ENCODE measurements at places on chromosomes 7 and 10.

DNA sequence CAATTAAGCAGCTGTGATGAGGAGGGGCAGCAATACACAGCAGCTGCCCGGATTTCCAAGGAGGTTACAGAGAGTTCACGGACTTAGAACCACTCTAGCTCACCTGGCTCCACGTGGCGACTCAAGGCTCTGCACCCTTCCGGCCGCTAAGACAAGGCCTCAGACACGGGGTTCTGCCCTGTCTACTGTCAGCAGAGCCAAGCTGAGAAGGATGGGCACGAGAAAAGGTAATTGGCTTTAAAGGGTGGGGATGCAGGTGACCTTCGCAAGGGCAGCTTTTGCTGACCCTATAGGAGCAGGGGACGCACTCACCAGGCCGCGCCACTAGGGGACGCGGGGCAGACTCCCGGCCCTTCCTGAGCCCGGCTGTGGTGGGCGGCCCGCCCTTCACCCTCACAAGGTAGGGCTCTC lies 152.4 kb downstream of the KIF20B start:
- no peak for DNase-seq

- DNase-seq, result no peak
Measured at GRCh38 chr7:137834552-137834951, 12.2 kb downstream of the DGKI start.

DNA sequence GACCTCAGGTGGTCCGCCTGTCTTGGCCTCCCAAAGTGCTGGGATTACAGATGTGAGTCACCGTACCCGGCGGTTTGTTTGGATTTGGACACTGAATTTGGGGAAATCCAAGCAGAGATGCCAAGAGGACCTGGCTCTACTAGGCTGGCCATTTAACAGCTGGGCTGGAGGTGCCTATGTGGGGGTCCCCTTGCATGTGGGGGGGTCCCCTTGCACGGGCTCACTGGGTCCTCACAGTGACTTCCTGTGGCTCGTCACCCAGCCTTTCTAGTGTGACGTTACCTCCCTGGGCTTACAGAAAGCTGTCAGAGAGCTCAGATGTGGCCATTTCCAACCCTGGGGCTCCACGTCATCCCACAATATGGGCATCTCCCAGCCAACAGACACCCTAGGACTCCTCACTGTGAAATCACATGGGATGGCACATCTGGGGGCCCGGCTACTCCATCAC lies 49.3 kb upstream of the GNA12 start:
- no peak for DNase-seq

GRCh38 chr10:90652519-90652918 lies 205.3 kb downstream of the HTR7 start:
- peak; percentile 8 for DNase-seq

DNA sequence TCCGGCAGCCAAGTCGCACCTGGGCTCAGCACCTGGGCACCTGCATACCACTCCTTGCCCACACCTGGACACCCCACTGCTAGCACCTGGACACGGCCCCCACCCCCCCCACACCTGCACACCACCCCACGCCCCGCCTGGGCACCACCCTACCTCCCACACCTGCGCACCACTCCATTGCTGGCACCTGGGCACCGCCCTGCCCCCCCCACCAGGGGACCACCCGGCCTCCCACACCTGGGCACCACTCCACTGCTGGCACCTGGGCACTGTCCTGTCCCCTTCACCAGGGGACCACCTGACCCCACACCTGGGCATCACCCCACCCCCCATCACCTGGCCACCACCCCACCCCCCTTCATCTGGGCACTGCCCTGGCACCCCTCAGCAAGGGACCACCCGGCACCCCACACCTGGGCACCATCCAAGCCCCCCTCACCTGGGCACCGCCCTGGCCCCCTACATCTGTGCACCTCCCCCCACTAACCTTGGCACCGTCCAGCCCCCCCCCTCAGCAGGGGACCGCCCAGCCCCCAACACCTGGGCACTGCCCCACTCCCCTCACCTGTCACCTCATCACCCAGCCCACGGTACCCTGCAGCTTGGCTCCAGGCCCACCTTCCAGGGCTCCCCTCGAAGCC lies 33.8 kb upstream of the RNF32 start:
- no peak for DNase-seq

DNA sequence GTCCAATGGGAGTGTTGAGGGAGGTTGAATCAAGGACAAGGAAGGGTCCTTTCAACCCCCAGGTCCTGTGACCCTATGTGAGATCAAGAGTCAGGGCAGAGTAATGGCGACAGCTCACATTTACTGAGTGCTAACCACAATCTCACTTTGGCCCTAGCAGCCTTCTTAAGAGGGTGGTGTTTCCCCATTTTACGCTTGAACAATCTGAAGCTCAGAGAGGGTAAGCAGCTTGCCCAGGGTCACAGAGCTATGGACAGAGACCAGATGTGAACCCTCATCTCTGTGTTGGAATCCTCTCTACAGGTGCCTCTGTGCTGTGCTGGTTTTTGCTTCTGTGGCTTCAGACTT lies 102.0 kb downstream of the GRK5 start:
- DNase-seq, result no peak

- no peak for DNase-seq
Measured at GRCh38 chr10:59771162-59771807, 18.0 kb upstream of the MRLN start.

DNA sequence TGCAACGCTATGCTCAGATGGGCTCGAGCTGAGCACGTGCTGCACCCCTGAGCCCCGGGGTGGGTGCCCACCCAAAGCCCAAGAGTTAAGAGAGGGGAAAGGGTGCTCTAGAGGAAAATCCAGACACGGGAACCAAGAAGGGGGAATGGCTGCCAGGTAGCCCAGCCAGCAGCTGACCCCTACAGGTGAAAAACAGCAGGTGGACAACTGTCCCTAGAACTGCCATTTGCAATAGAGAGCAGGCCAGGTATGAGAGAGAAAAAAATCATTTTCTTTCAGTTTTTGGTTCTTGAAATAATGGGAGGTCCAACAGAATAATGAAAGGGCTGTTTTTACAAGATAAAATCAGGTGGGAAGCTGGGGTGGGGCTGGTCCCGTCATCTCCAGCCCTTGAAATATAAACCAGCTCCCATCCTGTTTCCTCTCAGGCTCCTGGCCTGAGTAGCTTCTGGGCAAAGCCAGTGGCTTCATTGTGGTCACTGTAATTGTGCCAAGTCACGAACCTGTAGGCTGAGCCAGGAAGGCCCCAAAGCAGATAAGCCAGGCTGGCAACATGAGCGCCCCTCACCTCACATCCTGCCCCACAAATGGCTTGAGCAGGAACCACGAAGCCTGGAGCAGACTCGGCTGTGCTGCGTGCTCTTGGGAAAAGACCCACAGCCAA lies 257.8 kb downstream of the SNX10 start:
- DNase-seq, result peak; percentile 9

GRCh38 chr10:108290823-108291222 lies 1126.3 kb upstream of the SORCS1 start:
- no peak for DNase-seq

DNA sequence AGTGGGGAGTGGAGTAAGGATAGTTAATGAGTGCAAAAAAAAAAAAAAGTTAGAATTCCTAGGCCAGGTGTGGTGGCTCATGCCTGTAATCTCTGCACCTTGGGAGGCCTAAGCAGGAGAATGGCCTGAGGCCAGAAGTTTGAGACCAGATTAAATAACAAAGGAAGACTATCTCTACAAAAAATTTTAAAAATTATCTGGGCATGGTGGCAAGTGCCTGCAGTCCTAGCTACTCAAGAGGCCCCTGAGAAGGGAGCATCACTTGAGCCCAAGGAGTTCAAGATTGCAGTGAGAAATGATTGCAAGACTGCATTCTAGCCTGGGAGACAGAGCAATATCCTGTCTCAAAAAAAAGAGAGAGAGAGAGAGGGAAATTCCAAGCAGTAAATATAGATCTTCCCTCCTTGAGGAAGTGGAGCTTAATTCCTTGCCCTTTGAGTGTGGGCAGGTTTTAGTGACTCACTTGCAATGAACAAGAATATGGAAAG lies 19.5 kb upstream of the CSTF2T start:
- DNase-seq, result no peak

DNA sequence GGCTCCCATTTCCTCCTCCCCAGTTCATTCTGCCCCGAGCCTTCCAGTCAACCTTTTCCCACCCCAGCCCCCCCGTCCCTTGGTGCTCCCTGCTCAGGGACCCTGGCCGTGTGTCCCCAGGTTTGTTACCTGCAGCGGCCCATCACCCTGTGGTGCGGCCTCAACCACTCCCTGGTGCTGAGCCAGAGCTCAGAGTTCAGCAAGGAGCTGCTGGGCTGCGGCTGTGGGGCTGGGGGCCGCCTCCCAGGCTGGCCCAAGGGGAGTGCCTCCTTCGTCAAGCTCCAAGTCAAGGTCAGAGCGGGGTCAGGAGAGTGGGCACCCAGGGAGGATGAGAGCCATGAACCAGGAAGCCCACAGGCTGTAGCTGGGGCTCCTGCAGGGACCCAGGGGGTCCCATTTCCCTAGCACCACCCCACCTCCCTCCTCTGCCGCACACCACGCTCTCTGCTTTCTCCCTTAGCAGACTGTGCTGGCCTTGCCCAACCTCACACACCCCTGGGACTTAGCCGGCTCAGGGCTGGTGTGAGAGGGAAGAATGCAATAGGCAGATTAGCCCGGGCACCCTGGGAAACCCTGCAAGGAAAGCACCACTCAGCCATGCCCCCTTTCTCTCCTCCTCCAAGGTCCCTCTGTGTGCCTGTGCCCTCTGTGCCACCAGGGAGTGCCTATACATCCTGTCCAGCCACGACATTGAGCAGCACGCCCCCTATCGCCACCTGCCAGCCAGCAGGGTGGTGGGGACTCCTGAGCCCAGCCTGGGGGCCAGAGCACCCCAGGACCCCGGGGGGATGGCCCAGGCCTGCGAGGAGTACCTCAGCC lies 2.0 kb upstream of the PCOLCE start:
- DNase-seq, result no peak

- no peak for DNase-seq
Measured at GRCh38 chr10:129602938-129603535, 136.0 kb downstream of the MGMT start.

DNA sequence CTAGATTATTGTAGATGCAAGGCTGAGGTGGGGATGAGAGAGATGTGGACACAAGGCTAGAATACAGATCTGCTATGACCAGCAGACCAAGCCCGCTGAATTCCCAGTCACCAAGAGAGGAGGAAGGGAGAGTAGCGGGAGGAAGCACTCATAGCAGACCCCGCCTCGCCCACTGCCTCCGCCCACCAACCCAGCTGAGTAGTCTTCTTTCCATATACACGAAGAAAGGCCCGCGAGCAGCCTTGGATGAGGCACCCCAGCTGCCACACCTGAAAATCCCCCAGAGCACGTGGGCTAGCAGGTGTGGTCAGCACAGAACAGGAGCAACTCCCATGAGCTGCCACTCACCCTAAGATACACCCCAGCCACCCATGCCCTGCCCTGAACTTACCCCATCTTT lies 7.9 kb upstream of the H2BK1 start:
- no peak for DNase-seq

DNA sequence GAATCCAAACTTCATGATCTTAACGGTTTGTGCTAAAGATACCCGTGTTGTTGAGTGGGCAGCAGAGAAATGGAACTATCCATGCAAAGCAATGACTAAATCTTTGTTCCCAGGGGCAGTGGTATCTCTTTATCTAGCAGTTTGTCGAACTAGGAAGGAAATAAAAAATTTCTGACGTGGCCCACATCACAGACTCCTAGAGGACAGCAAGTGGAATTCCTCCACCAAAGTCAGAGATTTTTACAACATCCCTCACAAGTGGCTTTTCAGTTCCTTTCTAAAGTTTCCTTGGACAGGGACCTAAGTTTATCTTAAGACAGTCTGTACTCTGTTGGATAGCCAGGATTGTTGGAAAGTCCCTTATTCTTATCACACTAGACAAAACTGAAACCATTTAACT lies 136.0 kb downstream of the RAPGEF5 start:
- no peak for DNase-seq

DNA sequence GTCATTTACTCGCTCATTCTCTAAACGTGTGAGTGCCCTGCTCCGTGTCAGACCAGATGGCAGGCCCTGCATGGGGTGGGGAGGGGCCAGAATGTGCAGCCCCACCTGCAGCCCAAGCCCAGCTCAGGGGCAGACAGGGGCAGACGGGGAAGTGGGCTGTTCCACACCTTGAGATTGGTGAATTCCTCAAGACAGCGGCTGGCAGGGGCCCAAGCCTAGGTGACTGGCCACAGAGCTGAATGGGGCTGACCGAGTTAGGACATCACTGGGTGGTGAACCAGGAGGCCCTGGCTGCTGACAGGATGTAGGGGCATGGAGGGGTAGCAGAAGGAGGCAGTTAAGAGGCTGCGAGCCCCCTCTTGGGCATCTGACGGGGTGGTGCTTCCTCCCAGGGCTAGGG lies 79.1 kb downstream of the MGMT start:
- no peak for DNase-seq

DNA sequence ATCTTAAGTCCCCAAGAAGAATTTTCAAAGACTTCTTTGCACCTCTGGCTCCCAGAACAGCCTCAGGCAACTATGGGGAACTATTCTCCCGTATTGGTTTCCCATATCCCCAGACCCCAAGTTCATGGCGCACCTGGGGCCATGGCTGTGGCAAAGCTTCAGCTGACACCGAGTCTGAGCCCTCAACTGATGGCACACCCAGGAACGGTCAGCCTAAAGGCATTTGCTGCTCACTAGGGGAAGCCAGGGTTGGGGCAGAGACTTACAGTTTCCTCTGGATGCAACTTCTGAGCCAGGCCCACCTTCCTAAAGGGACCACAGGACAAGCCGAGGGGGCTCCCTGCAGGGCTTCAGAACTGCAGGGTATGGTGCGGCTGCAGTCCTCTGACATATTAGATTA lies 13.7 kb upstream of the CPA1 start:
- DNase-seq, result peak; percentile 12

GRCh38 chr10:109902992-109903947 lies 20.0 kb downstream of the XPNPEP1 start:
- DNase-seq, result no peak

DNA sequence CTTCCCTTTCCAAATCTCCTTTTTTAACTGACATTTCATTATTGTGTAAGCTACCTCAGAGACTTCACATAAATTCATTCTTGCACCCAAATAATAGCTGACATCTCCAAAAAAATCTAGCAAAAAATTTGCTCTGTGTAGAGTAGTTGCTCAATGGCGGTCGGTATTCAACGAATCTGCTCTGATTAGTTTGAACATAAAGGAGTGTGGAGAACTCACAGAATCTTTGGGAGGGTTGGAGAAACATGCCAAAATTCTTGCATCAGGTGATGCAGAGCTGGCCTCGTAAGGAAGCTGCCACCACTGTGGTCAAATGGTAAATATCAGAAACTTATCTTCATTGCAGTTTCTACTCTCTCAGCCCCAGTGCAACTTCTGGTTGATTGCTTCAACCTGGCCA lies 201.2 kb upstream of the MDFIC start:
- DNase-seq, result no peak

DNA sequence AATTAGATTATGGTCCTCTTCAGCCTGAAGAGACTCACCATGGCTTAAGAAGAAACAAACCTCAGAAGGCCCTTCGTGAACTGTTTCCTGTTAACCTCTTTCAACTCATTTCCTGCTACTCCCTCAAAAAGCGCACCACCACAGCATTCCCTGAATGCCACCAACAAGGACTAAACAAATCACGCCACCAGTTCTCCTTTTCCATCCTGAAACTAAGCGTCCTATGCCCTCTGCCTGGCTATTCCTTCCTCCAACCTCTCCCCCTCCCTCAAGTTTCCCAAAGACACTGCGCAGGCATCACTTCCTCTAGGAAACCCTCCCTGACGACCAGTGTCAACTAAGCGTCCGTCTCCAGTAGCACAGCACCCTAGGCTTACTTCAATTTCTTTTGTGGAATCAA lies 12.0 kb downstream of the YWHAG start:
- no peak for DNase-seq

- no peak for DNase-seq
Measured at GRCh38 chr7:149772956-149773434, 393 bp downstream of the ZNF467 start.

- no peak for DNase-seq
Measured at GRCh38 chr10:70409772-70410171, 5.8 kb downstream of the EIF4EBP2 start.

GRCh38 chr7:40698214-40698920 lies 563.6 kb downstream of the SUGCT start:
- no peak for DNase-seq
